IMR-90 (cell line): ENCODE measurements at places on chromosomes 2 and 18.

DNA sequence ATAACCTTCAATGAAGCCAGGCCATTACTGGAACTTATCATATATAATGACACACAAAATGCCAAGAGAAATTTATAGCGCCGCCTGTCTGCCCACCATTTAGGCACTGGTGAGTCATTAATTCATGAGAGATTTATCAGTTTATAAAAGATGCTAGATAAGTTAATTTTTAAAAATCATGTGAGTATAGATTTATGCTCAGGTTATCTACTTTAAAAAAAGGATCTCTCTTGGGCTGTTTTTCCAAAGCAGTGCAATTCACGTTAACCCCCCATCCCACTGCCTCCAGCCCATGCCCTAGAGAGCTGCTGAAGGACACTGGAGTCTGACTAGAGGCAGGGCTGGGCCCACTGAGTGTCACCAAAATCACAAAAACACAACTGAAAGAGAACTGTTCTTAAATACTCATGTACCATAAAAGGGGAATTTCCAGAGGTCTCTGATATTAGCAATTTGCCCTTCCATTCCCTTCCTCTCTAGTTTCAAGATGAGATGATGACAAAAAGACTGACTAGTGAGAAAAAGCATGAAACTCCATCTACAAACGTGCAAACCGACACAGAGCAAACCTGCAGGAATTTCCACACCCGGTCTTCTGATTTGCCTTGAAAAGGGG, 160.8 kb downstream of the BCL2 start:
- no peak for DNase-seq

DNA sequence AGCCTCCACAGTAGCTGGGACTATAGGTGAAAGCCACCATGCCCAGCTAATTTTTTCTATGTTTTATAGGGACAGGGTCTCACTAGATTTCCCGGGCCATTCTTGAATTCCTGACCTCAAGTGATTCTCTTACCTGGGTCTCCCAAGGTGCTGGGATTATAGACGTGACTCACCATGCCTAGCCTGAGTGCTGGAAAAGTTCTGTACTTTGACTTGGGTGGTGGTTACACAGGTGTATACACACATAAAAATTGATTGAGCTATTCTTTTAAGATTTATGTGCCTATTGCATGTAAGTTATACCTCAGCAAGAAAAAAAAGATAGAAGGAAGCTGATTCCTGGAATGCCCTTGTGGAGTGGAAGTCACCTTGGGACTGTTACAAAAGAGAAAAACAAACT, 34.8 kb upstream of the KCNF1 start:
- no peak for DNase-seq

DNA sequence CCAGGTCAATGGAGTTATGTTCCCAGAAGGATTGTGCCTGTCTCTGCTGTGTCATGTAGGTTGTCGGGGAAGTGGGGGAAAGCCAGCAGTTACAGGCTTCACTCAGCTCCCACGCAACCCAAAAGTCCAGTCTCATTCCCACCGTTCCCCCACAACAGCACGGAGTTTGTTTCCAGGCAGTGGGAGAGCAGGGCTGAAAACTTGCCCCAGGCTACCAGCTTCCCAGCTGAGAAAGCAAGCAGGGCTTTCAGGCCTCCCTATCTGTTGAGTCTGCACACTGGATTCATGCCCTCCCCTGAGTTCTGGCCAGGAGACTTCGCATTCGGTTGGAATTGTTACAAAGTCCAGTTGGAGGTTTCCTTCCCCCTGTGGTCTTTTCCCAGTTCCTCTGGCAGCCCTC, 76.3 kb downstream of the TMX3 start:
- no peak for DNase-seq

- DNase-seq: no peak
These were observed 261.4 kb downstream of the MEIS1 start for GRCh38 chr2:66696374-66696773.
